ENCODE measurements at places on chromosomes 4 and X.

DNA sequence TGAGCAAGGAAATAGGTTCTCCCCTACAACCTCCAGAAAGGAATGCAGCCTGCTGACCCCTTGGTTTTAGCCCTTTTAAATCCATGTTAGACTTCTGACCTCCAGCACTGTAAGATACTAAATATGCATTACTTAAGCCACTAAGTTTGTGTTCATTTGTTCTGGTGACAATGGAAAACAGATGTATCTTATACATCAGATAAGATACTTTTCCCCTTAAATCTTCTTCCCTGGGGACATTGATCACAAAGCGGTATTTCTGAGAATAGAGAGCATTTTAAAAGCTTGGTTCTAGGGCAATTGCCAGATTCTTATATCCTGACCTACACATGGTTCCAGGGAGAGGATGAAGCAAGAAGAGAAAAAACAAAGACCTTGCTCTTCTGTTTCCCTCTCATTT, 6.5 kb upstream of the TMEM184C start:
- no peak for DNase-seq

DNA sequence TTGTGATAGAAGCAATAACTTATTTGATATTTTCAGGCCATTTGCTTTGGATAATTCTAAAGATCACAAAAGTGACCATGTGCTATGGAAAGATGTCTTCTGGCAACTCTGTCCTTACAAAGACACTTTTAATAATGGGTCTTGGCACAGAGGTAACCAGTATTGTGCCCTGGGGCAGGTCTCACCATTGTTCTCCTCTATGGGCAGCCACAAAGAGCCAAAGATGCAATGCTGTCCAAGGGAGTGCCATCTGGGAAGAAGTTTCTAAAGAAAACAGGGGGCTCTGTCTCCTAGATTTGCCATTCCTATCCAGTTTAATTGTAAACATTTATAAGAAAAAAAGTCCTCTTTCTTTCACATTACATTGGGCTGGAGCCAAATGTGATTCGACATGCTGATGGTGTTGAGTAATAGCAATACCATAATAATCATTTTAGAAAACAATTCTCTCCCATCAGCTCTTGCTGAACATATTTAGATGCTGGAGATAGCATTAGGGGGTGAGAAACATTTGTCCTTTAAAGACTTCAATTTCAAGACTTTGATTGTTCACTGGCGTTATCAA, 179.9 kb downstream of the KIT start:
- DNase-seq = no peak

DNA sequence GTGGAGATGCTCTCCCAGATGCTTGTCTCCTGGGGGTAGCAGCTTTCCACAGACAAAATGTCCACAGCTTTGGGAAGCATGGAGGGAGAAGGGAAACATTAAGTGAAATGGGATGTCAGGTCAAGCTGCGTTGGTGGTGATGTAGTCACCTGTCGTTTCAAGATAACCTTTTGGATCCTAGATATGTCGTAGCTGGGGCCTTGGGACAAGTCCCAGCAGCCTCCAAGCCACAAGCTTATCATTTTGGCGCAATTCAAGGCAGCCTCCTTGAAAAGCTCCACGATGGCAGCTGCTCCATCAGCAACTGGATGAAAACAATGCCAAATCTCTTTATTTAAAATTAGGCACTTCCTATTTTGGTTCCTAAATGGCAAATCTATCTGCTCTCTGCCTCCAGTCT, 52.0 kb downstream of the RTL9 start:
- no peak for DNase-seq

- no peak for DNase-seq
These were observed 20.9 kb upstream of the CD99L2 start for GRCh38 chrX:150919401-150919800.

GRCh38 chrX:109966246-109966645, 36.7 kb upstream of the TMEM164 start:
- no peak for DNase-seq

Data from memory B cell (primary cell).